Progenitor cell of endocrine pancreas (in vitro differentiated cells): ENCODE measurements at places on chromosomes 1 and 21. TPM values are rescaled to one million over a fixed set of nuclear protein-coding genes. Genes with fewer than 3 reads are reported as not detected.
A peak's percentile ranks its signal among the peaks of the same experiment; 100 is the strongest.

- H3K4me3 ChIP-seq: no peak overlapping the region
- H3K4me1 ChIP-seq: peaks cover 1% of the 10 kb centered on the region
- no peaks in the 10 kb centered on the region for H3K27me3 ChIP-seq
- no peak for DNase-seq
- peaks cover 14% of the 10 kb centered on the region for H3K36me3 ChIP-seq
These were observed 147.1 kb downstream of the PGBD5 start for GRCh38 chr1:230278871-230279582.

- H3K4me1 ChIP-seq: peaks cover 23% of the 10 kb centered on the region
- no peaks in the 10 kb centered on the region for H3K36me3 ChIP-seq
- no peak overlapping the region for H3K27ac ChIP-seq
- no peak overlapping the region for H3K4me3 ChIP-seq
- H3K27me3 ChIP-seq: no peaks in the 10 kb centered on the region
These were observed 25.2 kb upstream of the TRIM45 start for GRCh38 chr1:117146575-117147340.

- no peak overlapping the region for H3K4me3 ChIP-seq
- peaks cover 9% of the 10 kb centered on the region for H3K36me3 ChIP-seq
These were observed 165.9 kb downstream of the TGFBR3 start for GRCh38 chr1:91720044-91720443.

GRCh38 chr1:192976576-192976975 is 82.6 kb downstream of the UCHL5 start:
- no peak for DNase-seq
- no peaks in the 10 kb centered on the region for H3K27me3 ChIP-seq
- no peak overlapping the region for H3K4me3 ChIP-seq
- H3K27ac ChIP-seq: no peak overlapping the region
- H3K36me3 ChIP-seq: peaks cover 2% of the 10 kb centered on the region

DNA sequence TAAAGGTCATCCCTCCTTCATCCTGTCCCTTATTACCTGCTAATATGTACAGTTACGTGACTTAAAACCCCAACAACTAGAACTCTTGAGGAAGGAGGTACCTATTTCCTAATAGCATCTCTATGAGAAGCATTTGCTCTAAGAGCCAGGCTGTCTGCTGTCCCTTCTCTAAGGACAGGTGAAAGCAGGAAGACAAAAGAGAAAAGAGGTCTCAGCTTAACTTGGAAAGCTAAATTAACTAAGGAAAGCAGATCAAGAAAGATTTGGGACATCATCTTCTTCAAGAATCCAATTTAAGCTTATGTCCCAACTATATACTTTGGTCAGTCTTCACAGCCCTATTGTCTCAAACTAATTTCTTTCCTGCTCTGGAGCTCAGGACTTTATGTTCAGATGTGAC is 2.9 kb downstream of the EGLN1 start:
- H3K27me3 ChIP-seq: no peaks in the 10 kb centered on the region
- H3K36me3 ChIP-seq: no peaks in the 10 kb centered on the region
- peak overlapping the region; percentile 43 for H3K4me3 ChIP-seq
- H3K4me1 ChIP-seq: peaks cover 40% of the 10 kb centered on the region

GRCh38 chr1:14598498-14599182 is at the start of gene KAZN:
Gene KAZN, plus strand, starts transcription at chr1:14598685.
- H3K4me1 ChIP-seq: peaks cover 29% of the 10 kb centered on the region
- peak within 1 kb of the TSS; percentile 93 for H3K27ac ChIP-seq
- peaks cover 32% of the 10 kb centered on the region for H3K27me3 ChIP-seq
- peak; percentile 64 for DNase-seq
- no peaks in the 10 kb centered on the region for H3K36me3 ChIP-seq
- H3K4me3 ChIP-seq: peak within 1 kb of the TSS; percentile 85

DNA sequence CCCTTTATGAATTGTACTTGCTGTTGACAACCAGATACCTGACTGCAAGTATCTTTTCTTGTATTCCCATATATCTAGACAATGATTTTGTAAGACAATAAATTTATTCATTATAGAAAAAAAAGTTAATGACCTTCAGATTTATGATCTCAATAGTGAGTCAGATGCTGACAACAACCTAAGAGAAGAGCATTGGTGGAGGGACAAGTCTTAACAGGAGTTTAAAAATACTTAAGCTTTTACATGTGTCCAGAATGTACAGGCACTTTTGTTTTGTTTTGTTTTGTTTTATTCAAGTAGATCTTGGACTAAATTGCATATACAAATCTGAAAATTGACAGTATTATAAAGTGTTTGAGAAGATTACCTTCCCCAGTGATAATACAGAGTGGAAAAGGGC is 1544.6 kb upstream of the B3GALT2 start:
- H3K4me3 ChIP-seq: no peak overlapping the region
- H3K36me3 ChIP-seq: no peaks in the 10 kb centered on the region
- no peak for DNase-seq

GRCh38 chr1:160049101-160049500 is 17.3 kb upstream of the PIGM start:
- no peak overlapping the region for H3K4me3 ChIP-seq
- no peaks in the 10 kb centered on the region for H3K36me3 ChIP-seq
- no peak for DNase-seq
- peaks cover 14% of the 10 kb centered on the region for H3K4me1 ChIP-seq
- peaks cover 69% of the 10 kb centered on the region for H3K27me3 ChIP-seq

The CCDC17 gene
- 5.8 and 6.1 TPM in 2 replicates for total RNA-seq
